ENCODE measurements at places on chromosomes 11 and 22.

DNA sequence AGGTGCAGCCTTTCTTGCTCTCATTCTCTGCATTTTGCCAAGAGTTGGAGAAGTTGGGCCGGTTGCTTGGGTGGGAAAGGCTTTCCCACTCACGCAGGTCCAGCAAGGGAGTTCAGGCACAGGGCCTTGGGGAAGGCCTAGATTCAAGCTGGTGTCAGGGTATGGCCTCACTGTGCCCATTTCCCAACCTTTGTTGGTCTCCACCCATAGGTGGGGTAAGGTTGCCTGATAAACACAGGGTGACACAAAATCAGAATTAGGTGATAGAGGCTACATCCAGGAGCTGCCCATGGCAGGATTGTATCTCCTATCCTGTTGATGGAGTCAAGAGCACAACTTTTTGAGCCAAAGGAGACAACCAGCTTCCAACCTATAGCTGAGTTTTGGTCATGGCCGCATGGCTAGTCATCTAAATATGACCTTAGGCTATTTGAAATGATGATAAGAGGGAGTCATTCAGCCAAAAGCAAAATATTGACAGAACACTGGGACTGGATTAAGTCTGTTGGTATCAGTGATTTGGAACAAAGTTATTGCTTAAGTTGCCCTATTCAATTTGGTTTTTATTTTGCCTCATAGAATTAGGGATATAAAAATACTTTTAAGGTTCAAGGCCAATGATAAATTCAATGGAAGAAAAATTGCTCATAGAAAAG lies 20.9 kb downstream of the CAT start:
- no peak for DNase-seq

GRCh38 chr11:60127311-60127811 lies 38.9 kb downstream of the MS4A2 start:
- DNase-seq: no peak

GRCh38 chr11:122339436-122340060 lies 223.5 kb upstream of the BLID start:
- no peak for DNase-seq

DNA sequence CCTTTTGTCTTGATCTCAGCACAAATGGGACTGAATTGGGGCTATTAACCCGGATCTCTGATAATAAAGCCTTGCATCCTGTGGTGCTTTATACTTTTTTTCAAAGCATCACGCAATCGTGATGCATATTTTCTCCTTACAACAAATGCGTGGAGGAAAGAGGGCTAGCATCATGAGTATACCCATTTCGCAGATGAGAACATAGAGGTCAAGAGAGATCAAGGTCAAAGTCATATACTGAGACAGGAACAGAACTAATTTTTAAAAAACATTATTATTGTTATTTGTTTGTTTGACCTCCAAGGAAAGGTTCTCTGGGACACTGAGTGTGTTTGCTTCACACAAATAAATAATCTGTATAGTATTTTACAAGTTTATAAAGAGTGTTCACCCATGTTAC lies 191.2 kb downstream of the ST3GAL4 start:
- no peak for DNase-seq

DNA sequence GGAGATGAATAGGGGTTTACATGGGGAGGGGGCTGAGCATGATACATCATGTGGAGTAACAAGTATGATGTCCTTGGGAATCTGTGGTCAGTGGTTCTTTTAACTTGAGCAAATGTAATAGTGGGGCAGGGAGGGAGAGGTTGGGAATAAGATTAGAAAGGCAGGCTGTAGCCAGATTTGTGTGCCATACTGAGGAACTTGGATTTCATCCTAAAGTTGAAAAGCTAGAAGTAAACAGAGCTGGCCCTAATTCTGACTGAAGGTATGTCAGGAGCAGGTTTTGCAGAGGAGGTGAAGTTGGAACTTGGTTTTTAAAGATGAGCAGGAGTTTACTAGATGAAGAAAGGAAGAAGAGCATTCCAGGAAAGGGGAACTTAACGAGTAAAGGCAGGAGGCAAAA lies 108.3 kb upstream of the RRM1 start:
- no peak for DNase-seq

DNA sequence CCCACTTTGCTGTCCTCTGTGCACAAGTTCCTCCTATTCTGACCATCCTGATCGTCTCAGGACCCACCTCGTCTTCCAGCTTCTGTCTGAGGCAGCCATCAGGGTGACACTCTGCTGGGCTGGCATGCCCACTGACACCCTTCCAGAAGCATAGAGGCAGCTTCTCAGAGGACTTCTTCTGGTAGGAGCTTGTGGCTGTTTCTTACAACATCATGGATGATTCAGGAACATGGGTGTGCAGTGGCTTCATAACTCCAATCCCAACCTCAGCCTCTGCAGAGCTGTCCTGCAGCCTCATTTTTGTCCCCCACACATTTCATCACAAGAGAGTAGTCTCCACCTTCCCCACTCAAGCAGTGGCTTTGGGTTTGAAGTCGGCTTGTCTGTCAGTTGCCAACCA lies 20.9 kb upstream of the CTR9 start:
- DNase-seq: no peak

GRCh38 chr11:69054397-69055211 lies 5.9 kb downstream of the TPCN2 start:
- DNase-seq: no peak

DNA sequence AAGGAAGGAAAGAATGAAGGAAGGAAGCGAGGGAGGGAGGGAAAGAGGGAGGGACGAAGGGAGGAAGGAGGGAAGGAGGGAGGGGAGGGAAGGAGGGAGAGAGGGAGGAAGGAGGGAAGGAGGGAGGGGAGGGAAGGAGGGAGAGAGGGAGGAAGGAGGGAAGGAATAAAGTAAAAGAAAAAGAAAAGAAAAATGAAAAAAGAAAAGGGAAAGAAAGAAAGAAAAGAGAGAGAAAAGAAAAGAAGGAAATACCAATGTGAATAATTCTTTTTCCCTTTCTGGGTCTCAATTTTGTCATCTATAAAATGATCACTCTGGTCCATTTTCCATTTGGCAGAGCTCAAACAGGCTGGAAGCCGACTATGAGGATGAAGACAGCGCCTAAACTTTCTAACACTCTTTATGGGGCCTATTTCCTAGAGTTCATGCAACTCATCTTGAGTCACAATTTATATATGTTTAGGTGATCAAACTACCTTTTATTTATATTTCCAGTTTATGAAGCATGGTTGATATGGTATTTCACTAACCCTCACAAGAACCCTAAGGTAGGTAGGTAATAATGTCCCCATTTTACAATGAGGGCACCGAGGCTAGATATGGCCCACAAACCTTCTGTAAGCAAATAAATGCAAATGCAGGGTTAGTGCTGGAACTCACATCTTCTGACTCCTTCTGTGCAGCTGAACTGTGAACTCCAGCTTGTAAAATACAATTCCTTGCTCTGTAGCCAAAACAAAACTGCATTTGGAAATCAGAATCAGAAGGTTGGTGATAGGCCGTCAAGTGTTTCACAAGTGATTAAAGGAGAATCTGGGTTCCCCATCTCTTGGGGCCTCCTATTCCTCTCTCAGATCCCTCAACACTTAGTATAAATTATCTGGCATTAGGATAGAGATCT lies 434.3 kb downstream of the ETS1 start:
- DNase-seq: no peak

DNA sequence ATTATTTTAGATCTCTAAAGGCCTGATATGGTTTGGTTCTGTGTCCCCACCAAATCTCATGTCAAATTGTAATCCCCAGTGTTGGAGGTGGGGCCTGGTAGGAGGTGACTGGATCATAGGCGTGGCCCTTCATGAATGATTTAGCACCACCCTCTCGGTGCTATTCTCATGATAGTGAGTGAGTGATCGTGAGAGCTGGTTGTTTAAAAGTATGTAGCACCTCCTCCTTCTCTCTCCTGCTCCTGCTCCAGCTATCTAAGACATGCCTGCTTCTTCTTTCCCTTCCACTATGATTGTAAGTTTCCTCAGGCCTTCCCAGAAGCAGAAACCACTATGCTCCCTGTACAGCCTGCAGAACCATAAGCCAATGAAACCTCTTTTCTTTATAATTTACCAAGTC lies 114.1 kb downstream of the SERGEF start:
- DNase-seq: no peak

GRCh38 chr22:25540908-25541660 lies 23.4 kb upstream of the GRK3 start:
- DNase-seq: no peak

- DNase-seq: no peak
Observed at GRCh38 chr22:27107386-27107785, 450.0 kb downstream of the MIAT start.

DNA sequence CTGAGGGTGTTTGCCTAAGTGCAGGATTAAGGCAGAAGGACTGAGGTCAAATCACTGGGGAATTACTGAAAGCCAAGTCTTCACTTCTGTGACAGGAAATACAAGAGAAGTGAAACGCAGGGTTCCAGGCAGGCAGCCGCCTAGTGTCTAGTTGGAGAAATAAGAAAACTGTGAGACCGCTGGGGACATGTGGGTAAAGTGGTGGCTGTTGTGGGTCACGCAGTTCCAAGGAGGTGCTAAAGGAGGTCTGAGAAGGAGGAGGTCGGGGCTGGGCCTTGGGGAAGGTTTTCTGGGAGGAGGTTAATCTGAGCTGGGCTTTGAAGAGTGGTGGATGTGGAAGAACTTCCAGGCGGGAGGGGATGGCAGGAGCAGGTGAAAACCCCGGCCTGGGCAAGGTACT lies 11.2 kb downstream of the MCM5 start:
- no peak for DNase-seq

- DNase-seq: no peak
Observed at GRCh38 chr22:41501209-41501608, 32.3 kb downstream of the ACO2 start.

DNA sequence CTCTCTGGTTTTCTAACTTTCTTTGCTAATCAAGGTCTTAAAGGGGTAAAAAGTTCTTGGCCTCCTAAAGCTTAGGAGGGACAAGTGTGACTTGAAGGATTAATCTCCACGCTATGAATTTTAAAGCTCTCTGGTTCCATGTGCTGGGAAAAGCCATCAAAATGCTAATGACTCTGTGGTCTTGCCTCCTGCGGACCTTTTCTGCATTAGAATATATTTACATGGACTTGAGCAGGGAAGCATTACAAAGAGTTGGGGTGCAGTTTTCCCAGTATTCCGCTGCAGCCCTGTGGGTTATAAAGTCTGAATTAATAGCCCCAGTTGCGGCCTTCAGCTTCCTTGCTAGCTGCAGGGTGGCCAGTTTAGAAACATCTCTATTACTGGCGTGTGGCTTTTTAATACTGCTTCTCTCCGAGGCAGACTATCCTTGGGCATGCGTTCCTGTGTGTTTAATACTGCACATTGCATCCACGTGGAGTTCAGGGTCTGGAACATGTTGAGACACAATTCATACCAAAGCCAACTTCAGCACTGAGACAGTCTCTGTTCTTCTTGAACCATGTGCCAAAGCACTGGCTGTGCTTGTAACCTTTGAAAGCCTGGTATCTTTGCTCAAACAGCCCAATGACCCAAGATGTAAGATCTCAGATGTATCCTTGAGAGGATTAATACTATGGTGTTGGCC lies 27.3 kb downstream of the TSPAN18 start:
- no peak for DNase-seq

GRCh38 chr11:84106541-84106940 lies 820.4 kb upstream of the CCDC90B start:
- DNase-seq: no peak

- DNase-seq: peak; percentile 77
Observed at GRCh38 chr11:65927904-65928397, 8.7 kb downstream of the DRAP1 start.

GRCh38 chr11:67027483-67027930 lies 4.6 kb downstream of the SYT12 start:
- no peak for DNase-seq

DNA sequence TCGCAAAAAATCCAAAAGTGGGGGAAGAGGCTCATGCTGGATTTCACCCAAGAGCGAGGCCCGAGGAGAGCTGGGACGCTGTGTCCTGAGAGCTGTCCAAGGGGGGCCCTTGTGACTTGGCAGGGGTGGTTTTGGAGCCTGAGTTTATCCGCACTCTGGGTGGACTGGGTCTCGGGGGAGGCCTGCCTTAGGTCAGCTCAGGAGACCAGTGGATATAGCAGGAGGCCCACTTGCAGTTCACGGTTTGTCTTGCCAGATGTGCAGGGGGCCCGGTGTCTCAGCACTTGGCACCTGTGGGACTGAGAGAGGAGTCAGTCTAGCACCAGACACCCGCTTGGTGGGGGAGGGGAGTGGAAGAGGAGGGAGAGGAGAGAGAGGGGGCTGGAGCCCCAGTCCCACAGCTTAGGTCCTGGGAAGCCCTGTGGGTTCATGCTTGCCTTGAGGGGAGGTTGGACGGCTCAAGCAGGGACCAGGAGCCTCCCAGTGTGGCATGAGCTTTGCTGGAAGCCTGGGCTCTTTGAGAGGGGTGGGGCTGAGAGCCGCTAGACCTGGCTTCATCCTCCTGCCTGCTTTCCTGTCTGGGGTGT lies 33.4 kb downstream of the PARVB start:
- no peak for DNase-seq

DNA sequence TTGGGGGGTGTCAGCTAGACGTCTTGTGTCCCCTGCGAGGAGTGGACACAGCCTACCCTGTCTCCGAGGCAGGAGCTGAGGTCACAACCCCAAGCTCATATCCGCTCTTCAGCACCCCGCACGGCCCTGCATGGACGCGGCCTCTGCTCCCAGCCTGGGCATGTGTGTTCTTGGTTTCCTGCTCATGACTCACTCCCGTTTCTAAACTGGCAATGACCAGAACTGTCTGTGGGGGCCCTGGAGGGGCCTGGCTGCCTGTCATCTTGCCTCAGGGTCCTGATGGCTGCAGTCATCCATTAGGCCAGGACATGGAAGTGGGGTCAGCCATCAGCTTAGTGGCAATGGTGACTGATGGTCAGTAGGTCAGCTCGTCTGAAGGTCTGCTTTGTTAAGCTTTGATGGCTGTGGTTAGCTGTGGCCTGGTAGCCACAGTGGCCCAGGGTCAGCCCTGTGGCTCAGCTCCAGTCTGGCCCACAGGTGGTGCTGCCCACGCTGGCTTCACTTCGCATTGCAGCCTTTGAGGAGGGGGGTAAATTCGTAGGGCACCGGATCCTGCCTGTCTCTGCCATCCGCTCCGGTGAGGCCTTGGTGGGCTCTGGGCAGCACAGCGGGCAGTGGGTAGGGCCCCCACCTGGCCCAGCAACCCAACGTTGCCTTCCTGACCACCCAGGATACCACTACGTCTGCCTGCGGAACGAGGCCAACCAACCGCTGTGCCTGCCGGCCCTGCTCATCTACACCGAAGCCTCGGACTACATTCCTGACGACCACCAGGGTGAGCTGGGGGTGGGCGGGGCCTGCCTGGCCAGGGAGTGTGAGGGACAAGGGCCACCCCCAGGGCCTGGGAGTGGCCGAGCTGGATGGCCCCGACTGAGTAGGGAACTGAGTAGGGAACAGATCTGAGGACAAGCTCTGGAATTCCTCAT lies 12.0 kb downstream of the PLCB3 start:
- DNase-seq: no peak

Data from activated CD8-positive, alpha-beta memory T cell treated with anti-CD3 and anti-CD28 coated beads, Interleukin-2, amount 50 U/mL, for 48 hours (primary cell).